NCI-H2227 treated with DMSO at 0.1 percent for 48 hours (cell line): ENCODE measurements at places on chromosomes 2 and 18.

GRCh38 chr2:176535467-176536113 lies 266.3 kb downstream of the MTX2 start:
- DNase-seq: no peak

GRCh38 chr2:128467321-128467969 lies 148.8 kb upstream of the HS6ST1 start:
- DNase-seq: no peak

GRCh38 chr2:157257312-157258252 lies at the start of gene GALNT5:
Gene GALNT5, plus strand, starts transcription at chr2:157257705. Its CDS starts 378 bp downstream, at chr2:157258083.
- peak; percentile 70 for DNase-seq

- DNase-seq: peak; percentile 77
Measured at GRCh38 chr2:148483665-148484064, 160.9 kb upstream of the EPC2 start.

GRCh38 chr2:152354909-152355308 lies 19.9 kb downstream of the FMNL2 start:
- no peak for DNase-seq

- DNase-seq: no peak
Measured at GRCh38 chr18:46261799-46262198, 157.6 kb downstream of the HAUS1 start.

- DNase-seq: peak; percentile 73
Measured at GRCh38 chr18:42131066-42131929, 176.3 kb downstream of the PIK3C3 start.
